Pancreas (tissue), 10 donors: ENCODE measurements at places on chromosomes 3 and 15. TPM values are rescaled to one million over a fixed set of nuclear protein-coding genes. Genes with fewer than 3 reads are reported as not detected.

GPR171 gene
- total RNA-seq, result 0.13 TPM

NOX5 gene
- total RNA-seq, result 0.12 TPM

CDHR4 gene
- total RNA-seq, result not detected

GP5 gene
- not detected for total RNA-seq

SLC4A7 gene
- 2.4 TPM for total RNA-seq

TERB2 gene
- not detected for total RNA-seq

CCR3 gene
- total RNA-seq, result not detected

PLSCR2 gene
- 0.95 TPM for total RNA-seq

GOLGA8O gene
- total RNA-seq, result 0.46 TPM

DUOXA2 gene
- total RNA-seq, result 0.43 TPM

AMIGO3 gene
- not detected for total RNA-seq

GOLGA6L9 gene
- 1.4 TPM for total RNA-seq

DCLK3 gene
- total RNA-seq, result 0.06 TPM

TEX264 gene
- total RNA-seq, result 21.6 TPM

RTP1 gene
- not detected for total RNA-seq

SENP2 gene
- 15.8 TPM for total RNA-seq

TTC23 gene
- total RNA-seq, result 7.5 TPM

SPINK8 gene
- total RNA-seq, result not detected

KNG1 gene
- not detected for total RNA-seq

IFT122 gene
- total RNA-seq, result 17.3 TPM

CGNL1 gene
- 26.5 TPM for total RNA-seq

CAMK2N2 gene
- total RNA-seq, result 22.2 TPM

CSPG4 gene
- total RNA-seq, result 1.2 TPM

SPSB4 gene
- 15.4 TPM for total RNA-seq

SLCO3A1 gene
- 3.6 TPM for total RNA-seq

GPR62 gene
- 0.09 TPM for total RNA-seq

EPHB3 gene
- 5.8 TPM for total RNA-seq

CHRNB4 gene
- not detected for total RNA-seq

ZNF774 gene
- total RNA-seq, result 4.6 TPM

HRH1 gene
- 1.3 TPM for total RNA-seq

HACD3 gene
- total RNA-seq, result 12.6 TPM

PDCD7 gene
- 7.3 TPM for total RNA-seq

LHFPL4 gene
- total RNA-seq, result 0.35 TPM

TIMMDC1 gene
- 38.9 TPM for total RNA-seq

WWTR1 gene
- 26.6 TPM for total RNA-seq

CHRFAM7A gene
- total RNA-seq, result 1.1 TPM

SLC28A2 gene
- 0.22 TPM for total RNA-seq

SLC15A2 gene
- 5.2 TPM for total RNA-seq

MON1A gene
- 4.0 TPM for total RNA-seq

TTLL13 gene
- total RNA-seq, result not detected

GPR156 gene
- total RNA-seq, result not detected

SLC28A1 gene
- 0.21 TPM for total RNA-seq

CASR gene
- total RNA-seq, result 9.5 TPM

SV2B gene
- 7.1 TPM for total RNA-seq

FEZF2 gene
- total RNA-seq, result not detected

GOLGA8M gene
- 1.8 TPM for total RNA-seq

TLR9 gene
- total RNA-seq, result 0.05 TPM

ISL2 gene
- total RNA-seq, result not detected

GMNC gene
- 0.06 TPM for total RNA-seq
